ENCODE measurements at places on chromosomes 2 and 18.

- no peak for DNase-seq
Measured at GRCh38 chr2:23132823-23133595, 252.0 kb upstream of the KLHL29 start.

- no peak for DNase-seq
Measured at GRCh38 chr2:100640431-100641124, 77.8 kb downstream of the PDCL3 start.

GRCh38 chr18:9951022-9951859 lies 37.4 kb downstream of the VAPA start:
- DNase-seq: peak; percentile 50

DNA sequence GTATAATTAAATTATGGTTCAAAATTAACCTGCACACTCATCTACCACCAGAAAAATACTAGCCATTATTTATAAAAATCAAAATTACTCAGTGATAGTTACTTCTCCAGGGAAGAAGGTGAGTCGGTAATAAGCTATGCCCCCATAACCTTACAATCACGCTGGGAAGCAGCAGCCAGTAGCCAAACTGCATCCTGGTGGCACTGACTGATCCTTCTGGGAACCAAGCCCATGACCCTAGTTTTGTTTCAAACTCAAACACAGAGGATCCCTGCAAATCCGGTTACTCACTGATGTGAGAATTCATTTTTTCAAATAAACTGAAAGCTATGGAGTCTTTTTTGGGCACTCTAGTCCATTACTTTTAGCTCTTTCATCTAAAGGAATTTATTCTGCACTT lies 88.2 kb upstream of the VWC2L start:
- no peak for DNase-seq

GRCh38 chr2:48527226-48527885 lies 2.6 kb upstream of the STON1 start:
- no peak for DNase-seq

GRCh38 chr18:54239601-54240000 lies 15.1 kb upstream of the MBD2 start:
- DNase-seq: no peak

DNA sequence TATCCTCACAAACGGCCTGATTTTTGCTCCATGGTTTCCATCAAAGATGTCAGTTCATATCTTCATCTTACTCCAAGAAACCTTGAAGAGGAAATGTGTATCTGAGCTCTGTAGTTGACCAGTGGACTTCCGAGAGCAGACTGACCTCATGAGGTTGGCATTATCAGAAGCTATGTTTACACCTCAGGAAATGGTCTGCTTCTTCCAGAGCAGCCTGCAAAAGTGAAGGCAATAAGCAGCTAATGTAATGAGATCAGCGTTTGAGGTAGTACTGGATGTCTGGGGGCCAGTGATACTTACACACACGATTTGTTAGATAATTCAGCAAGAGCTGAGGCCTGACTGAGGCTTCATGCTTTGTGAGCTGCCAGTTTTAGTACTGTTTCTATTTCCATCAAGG lies 189.7 kb downstream of the LRRTM1 start:
- no peak for DNase-seq

GRCh38 chr2:21356086-21356856 lies 232.5 kb downstream of the TDRD15 start:
- no peak for DNase-seq

DNA sequence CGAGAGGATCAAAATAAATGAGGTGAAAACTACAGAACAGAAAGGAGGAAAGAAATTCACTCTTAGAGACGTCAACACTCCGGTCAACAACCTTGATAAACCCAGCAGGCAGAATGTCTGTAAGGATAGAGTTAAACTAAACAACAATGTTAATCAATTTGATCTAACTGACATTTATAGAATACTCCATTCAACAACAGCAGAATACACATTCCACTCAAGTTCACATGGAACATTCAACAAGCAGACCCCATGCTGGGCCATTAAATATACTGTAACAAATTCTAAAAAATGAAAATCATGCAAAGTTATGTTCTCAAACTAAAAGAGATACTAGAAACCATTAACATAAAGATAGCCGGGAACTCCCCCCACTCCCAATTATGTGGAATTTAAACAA lies 41.8 kb downstream of the FAM210A start:
- no peak for DNase-seq

DNA sequence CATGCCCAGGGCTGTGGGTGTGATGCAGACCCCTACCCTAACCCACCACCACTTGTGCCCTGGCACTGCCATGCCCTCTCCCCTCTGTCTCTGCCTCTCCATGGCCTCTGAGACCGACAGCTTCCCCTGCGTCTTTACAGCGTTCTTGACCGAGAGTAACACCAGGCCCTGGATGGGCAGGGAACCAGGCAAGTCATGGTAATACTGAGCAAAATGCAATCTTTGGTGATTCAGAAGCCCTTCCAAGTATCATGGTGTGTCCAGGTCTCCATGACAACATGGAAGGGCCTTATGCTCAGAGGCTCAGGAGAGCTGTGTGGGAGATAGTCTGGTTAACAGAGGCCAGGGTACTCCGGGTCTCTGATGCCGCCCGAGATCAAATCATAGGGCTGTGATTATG lies 176.1 kb downstream of the KLHL29 start:
- DNase-seq: no peak

- DNase-seq: no peak
Measured at GRCh38 chr18:40096675-40097074, 1858.4 kb upstream of the PIK3C3 start.

DNA sequence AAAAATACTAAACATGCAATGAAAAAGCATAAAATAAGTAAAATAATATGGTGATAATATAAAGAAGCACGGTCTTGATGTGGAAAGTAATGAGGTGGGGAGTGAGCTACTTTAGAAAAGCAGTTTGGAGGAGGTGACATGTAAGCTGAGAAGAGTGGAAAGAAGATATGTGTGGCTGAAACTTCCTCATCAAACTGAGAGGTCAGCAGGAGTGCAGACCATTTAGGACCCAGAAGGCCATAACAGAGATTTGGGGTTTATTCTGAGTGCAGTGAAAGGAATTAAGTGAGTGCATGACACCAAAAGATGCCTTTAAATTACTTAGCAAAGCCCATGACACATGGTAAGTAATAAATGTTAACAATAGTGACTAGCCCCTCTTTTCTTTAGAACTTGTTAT lies 24.4 kb upstream of the TMEM182 start:
- no peak for DNase-seq

- peak; percentile 17 for DNase-seq
Measured at GRCh38 chr2:191155608-191156071, 4.8 kb upstream of the STAT4 start.

All from NCI-H1694 (cell line).